ENCODE measurements at places on chromosomes 7 and 10.

- no peak for DNase-seq
Observed at GRCh38 chr7:105028004-105028403, 14.0 kb downstream of the KMT2E start.

DNA sequence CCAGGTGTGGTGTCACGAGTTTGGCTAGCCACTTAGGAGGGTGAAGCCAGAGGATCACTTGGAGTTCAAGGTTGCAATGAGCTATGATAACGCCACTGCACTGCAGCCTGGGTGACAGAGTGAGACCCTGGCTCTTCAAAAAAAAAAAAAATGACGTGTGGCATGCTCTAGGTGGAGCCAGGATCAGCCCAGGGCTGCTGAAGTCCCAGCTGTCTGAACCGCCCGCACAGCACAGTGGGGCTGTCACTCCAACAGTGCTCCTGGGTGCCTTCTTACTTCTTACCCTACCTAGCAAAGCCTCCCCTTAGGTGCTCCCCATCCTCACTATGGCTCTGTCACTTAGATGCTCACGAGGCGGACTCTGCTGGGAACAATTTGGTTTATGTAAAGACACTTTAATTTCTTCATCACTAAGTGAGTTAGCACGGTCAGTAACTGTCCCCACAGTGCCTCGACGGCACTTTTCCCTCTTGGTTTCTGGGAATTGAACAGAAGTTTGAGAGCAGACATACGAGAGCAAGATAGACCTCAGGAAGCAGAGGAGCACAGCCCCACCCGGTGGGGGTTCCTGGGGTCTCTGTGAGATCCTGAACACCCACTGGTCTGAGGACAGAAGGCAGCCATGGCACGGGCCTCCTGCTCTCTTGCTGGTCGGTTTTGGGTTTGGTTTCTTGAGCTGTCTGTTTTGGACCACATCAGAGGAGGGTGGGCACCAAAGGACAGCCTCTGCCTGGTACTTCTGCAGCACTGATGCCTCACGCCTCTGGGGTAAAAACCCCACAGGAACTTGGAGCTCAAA lies 66.2 kb upstream of the BTBD16 start:
- no peak for DNase-seq

- DNase-seq = no peak
Observed at GRCh38 chr7:127718340-127718679, 66.3 kb downstream of the SND1 start.

- no peak for DNase-seq
Observed at GRCh38 chr7:72441791-72442190, 29.7 kb upstream of the CALN1 start.

DNA sequence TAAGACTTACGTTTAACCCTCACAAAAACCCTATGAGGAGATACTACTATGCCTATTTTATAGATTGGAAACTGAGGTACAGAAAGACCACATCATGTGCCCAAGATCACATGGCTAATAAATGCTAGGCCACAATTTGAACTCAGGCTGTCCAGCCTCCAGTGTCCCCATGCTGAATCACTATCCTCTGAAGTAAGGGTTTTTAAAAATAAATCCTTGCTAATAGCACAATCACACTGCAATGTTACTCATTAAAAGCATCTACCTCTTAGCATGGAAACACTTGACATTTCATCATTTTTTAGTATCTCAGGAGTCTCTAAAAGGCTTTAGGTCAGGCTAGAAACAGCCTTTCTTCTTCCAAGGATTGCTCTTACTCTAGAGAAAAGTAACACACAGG lies 50.0 kb upstream of the PPP1R3C start:
- DNase-seq = no peak
